ENCODE measurements at places on chromosomes 12 and 14. TPM values are rescaled to one million over a fixed set of nuclear protein-coding genes. Genes with fewer than 3 reads are reported as not detected.

DNA sequence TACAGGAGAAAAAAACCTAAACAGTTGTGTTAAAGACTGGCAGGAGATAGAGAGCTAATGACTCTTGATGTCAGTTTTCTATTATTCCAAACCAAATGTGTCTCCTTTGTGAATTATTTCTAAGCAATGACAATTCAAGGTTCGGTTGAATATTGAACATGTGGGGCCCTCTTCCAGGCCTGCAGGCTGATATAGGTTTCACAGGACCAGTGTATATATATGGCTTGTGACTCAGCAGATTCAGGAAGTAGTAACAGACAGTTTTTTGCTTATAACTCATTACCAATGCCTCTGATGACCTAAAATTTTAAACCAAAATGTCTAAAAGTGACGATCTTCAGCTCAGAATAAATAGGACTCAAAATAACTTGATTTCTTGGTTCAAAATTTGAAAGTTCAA lies 33.7 kb upstream of the NPAS3 start:
- DNase-seq, result no peak

DNA sequence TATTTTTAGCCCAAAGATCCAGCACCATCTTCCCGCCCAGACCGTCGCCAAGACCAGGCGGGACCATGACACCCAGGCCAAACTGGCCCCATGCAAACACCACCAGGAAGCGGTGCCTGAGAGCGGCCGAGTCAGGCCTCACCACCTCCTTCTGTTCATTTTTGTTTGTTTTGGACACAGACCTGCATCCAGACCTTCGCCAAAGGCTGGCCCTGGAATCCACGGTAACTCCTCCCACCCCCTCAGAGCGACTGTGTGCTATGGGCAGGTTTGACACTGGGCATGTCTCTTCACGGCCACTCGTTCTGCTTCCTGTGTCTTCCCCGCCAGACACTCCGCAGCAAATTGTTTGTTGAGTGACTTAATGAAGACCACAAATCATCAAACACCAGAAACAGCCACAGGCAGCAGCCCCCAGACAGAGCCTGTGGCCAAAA lies 47.1 kb downstream of the NCOR2 start:
- DNase-seq, result peak; percentile 84

GRCh38 chr14:55316564-55316963 lies 45.3 kb downstream of the FBXO34 start:
- DNase-seq, result no peak

- DNase-seq, result peak; percentile 21
Measured at GRCh38 chr14:104284107-104284592, 145.8 kb downstream of the KIF26A start.

GRCh38 chr12:22412581-22412980 lies 78.1 kb upstream of the ST8SIA1 start:
- no peak for DNase-seq

- no peak for DNase-seq
Measured at GRCh38 chr12:63302941-63303536, 152.0 kb upstream of the AVPR1A start.

GRCh38 chr12:130818635-130819576 lies 20.1 kb downstream of the STX2 start:
- DNase-seq, result peak; percentile 90

GRCh38 chr12:88142610-88142991 lies 494 bp downstream of the TMTC3 start:
- peak; percentile 67 for DNase-seq

GRCh38 chr14:89542786-89543424 lies 125.9 kb upstream of the FOXN3 start:
- no peak for DNase-seq

DNA sequence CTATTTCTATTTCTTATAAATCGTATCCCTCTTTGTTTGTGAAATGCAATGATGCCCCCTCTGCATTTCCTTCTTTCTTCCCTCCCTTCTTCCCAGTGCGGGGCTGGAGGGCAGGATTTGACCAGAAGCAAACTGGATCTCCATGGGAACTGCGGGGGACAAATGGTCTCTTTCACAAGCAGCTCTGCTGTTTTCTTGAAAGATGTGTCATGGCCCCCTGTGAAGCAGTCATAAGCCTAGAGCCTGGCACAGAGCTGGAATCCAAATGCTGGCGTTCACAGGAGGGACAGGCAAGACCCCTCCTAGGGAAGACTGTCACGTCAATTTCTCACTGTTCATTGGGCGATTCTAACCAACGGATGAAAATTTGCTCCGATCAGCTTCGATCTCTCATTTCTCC lies 203.5 kb upstream of the NOS1 start:
- DNase-seq, result no peak

- peak; percentile 94 for DNase-seq
Measured at GRCh38 chr12:16347391-16348298, at the start of gene MGST1. TSS of gene MGST1 (plus strand) at chr12:16347645. CDS start at chr12:16354253, 6,608 bp downstream.

- DNase-seq, result no peak
Measured at GRCh38 chr12:2610358-2610757, 184.4 kb upstream of the FKBP4 start.

DNA sequence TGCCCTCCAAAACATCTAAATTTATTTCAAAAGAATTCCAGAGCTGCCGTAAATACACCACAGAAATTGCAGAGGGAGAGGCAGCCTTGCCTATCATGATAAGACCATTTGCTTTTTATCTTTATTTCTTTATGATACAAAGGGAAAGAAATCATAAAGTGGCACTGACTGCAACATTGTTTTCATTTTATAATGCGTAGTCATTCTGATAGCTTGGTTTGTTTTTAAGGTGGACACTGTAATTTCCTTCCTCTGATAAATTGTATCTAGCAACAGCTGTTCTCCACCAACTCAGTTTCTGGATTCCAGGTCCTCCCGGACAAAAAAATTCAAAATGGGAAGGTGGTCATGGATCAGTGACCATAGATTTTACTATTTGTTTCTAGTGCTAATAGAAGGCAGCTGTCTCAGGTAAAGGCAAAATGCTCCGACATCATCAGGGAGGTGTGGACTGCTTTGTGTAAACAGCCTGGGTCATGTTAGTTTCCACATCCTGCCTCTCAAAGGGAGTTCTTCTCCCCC lies 623 bp upstream of the TSPAN8 start:
- no peak for DNase-seq

DNA sequence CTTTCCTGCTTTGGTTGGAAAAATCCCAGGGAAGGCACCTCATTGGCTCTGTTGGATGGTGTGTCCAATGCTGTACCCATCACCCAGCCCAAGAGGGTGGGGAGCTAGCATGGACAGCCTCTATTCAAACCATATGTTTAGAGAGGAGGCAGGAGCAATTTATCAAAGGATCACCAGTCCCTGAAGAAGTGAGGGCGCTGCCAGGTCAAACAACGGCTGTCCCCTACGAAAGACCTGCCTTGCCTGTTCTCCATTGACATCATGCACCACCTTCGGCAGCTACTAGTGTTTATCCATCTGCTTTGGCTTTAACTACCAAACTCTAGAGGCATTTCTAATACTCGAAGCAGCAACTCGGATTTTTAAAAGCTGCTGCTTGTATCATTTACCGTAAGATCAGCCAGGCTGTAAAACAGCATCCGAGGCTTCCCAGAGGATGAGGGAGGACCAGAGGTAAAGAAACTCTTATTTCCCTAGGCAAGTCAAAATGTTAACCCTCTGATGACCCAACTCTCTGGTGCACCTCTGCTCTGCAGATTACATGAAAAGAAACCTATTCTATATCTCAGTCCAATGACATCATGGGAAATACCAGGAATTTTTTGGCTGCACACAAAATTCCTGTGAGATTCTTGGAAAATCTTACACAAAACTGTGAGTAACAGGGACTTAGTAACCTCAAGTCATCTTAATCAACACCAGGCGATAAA lies 720.9 kb upstream of the TBX3 start:
- no peak for DNase-seq

DNA sequence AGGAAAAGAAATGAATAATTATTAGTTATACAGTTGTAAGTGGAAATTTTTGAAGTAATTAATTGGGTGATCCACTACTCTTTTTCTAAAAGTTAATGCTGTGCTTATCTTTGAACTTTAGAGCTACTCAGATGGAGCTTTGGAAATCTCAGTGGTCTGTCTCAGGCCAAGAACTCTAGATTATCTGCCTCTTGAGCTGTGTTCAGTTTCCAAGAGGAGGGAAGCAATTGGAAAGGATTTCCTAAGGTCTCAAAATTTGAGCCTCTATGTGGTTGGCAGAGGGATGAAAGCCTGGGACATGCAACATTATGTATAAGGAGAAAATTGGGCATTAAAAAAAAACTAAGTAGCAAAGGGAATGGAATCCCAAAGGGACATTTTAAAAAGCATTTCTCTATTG lies 334.0 kb upstream of the PRICKLE1 start:
- no peak for DNase-seq

- DNase-seq, result no peak
Measured at GRCh38 chr12:124737772-124738635, 125.7 kb downstream of the SCARB1 start.

GRCh38 chr12:59408431-59408830 lies 187.4 kb upstream of the SLC16A7 start:
- DNase-seq, result no peak

DNA sequence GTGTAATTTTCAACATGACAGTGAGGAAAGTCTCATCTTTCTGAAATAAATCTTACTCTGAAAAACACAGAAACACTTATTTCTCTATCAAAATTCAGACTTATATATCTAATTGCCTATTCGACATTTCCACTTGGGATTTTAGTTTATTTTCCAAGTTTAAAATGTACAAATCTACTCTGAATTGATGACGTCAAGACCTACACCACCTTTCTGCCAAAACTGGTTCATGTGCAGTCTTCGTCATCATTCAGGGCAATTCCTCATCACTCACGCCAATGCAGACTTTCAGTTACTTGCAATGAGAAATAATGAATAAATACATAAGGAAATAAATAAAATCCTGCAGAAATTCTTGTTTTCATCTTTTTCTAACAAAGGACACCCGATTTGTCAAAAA lies 843.8 kb downstream of the C12orf50 start:
- no peak for DNase-seq

DNA sequence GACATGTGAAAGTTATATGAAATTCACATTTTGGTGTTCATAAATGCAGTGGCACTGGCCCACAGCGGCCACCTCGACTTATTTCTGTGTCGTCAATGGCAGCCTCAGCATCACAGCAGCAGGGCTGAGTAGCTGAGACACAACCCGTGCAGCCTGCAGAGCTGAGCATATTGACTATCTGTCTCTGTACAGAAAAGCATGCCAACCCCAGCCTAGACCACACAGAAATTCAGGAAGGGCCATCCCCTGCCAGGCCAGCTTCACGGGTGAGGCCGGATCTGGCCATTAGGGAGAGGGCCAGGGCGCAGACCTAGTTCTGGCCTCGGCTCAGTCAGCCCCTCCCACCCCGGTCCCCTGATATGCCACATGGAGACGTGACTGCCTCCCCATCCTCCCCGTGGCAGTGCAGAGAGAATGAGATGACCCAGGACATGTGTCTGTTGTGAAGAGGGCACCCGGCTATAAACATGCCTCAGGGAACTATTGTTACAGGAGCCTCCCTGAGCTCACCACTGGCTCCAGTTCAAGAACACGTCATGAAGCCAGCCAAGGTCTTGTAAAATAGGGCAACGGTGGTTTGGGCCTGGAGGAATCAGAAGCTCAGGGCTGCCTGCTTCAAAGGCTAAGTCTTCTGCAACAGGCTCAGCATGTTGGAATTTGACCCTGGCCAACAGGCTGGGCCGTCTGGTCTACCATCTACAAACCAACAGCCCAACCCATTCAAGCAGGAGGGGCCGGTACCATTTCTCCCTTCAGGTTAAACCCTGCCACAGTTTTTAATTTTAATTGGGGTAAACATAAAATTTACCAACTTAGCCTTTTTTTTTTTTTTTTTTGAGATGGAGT lies 25.5 kb downstream of the SCARB1 start:
- no peak for DNase-seq

GRCh38 chr12:131950182-131950913 lies 606 bp downstream of the EP400 start:
- DNase-seq, result peak; percentile 75

Gene DLK1
- total RNA-seq, result not detected

Gene FAM222A
- 6.2 TPM for total RNA-seq

Gene IRF9
- total RNA-seq, result 123 TPM

Gene TCL1B
- total RNA-seq, result not detected

Gene KRT8
- 223 TPM for total RNA-seq

Gene KRT81
- total RNA-seq, result not detected

Gene MYF6
- total RNA-seq, result not detected

Gene AMDHD1
- 1.4 TPM for total RNA-seq

Gene LTBP2
- total RNA-seq, result 117 TPM

Gene C12orf54
- total RNA-seq, result not detected

Gene VWF
- 729 TPM for total RNA-seq

Gene TOGARAM1
- 12.6 TPM for total RNA-seq
